ENCODE measurements at places on chromosomes 12 and 14. TPM values are rescaled to one million over a fixed set of nuclear protein-coding genes. Genes with fewer than 3 reads are reported as not detected.

DNA sequence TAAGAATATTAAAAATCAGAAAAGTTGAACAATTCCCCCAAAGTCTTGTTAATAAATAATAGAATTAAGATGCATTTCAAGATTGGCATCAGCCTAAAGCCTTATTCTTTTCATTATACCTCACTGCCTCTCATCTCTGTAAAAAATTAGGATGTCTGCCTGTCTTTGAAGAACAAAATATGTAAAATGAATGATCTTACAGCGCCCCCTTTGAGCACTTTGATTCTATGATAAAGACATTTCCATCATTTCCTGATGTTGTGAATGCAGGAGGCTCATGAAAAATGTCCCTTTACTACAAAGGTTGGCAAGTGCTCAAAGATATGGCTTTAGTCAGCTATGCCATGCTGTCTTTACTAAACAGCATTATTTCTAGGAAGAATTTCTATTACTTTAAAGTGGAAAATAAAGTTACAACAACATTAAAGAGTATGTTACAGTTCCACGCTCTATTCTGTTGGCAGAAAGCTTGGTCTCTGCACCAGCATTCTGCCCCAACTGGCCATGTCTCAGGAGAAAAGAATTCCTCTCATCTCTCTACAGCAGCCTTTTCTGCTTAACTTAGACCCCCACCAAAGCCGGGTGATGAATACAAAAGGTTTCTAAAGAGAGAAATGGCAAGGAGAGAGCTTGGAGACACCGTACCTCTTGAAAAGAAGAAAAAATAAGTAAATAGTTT, 95.1 kb downstream of the LLPH start:
- H3K36me3 ChIP-seq: no peaks in the 10 kb centered on the region
- DNase-seq: no peak

DNA sequence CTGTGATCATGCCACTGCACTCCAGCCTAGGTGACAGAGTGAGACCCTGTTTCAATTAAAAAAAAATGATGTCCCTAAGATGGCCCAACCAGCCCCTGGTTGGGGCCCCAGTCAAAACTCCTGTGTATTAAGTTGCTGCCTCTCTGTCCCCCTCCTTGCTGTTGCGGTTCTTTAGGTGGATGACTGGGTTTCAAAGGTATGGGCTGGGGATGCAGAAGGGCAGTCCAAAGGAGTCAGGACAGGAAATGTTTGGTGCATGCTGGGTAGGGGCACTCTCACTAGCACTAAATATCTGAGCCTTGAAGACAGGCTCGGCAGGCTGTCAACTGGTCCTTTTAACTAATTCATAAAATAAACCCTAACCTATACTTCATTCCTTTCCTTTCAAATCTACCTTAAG, 12.0 kb upstream of the PIP4K2C start:
- H3K4me3 ChIP-seq: no peak overlapping the region
- no peak for DNase-seq
- H3K27ac ChIP-seq: no peak overlapping the region
- H3K4me1 ChIP-seq: no peaks in the 10 kb centered on the region

GRCh38 chr14:65151609-65151956, 49.3 kb upstream of the MAX start:
- no peak overlapping the region for H3K27ac ChIP-seq
- no peaks in the 10 kb centered on the region for H3K4me1 ChIP-seq
- no peak for DNase-seq
- H3K27me3 ChIP-seq: no peaks in the 10 kb centered on the region

DNA sequence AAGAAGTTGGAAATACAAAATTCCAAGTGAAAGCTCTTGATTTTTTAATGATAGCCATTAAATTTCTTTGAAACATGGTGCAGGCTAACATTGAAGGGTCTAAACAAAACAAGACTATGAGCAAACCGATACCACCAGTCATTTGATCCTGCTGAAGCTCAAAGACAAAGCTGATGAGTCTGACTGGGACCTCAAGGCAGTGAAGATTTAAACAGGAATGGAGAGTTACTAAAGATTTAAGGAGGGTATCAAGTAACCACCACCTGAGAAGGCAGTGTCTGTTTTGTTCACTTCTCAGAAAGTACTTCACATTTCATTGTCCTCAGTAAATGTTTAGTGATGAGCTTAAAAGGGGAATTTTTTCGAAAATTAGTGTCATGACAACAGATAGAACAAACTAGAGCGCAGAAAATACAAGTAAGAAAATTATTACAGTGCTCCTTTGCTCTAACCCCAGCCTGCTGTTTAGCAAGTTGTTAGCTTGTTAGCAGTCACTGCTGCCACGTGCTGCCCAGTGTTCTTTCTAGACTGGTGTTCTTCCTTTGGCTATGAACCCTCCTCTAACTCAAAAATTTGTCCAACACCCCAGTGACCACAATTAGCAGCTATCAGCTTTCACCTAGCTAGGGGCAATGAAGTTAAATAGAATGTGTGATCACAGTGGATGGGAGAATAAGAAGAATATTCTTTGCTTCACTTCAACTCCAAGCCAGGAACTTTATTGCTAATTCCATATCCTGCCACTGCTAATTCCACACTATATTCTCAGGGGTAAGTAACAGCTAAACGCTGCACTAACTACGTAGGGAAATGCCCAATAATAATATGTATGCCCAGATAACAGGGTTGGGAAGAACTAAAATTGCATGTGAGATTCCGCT, 41.1 kb downstream of the YAF2 start:
- no peak overlapping the region for H3K4me3 ChIP-seq
- H3K4me1 ChIP-seq: no peaks in the 10 kb centered on the region
- DNase-seq: no peak
- H3K36me3 ChIP-seq: no peaks in the 10 kb centered on the region
- no peak overlapping the region for H3K27ac ChIP-seq

DNA sequence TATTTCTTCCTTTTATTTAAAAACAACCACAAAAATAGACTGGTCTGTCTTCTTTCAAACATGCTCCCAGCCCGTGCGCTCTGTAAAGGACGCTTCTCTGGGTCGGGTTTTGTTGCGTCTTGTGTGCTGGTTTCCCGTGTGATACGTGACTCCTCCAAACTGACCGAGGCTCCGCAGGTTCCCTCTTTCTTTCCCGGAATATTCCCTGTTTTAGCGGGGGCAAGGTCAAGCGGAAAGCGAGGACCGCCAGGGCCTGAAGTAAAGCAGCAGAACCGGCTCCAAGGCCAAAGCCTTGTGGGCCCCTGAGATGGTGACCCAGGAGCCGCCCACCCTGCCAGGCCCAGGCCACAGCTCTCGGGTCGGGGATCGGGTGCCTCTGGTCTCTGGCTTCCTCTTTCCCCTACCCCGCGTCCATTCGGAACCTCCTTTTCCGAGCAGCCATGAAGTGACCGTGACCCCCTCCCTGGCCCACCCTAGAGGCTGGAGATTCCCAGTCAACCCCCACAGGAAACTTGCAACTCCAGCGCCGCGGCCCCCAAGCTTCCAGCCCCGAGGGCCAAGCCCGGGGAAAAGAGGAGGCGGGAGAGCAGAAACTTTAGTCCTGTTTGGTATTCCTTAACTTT, 885 bp upstream of the HOXC10 start:
- H3K36me3 ChIP-seq: no peaks in the 10 kb centered on the region
- DNase-seq: no peak
- no peak overlapping the region for H3K27ac ChIP-seq
- peaks cover 99% of the 10 kb centered on the region for H3K27me3 ChIP-seq

GRCh38 chr14:81018684-81019083, 63.3 kb downstream of the TSHR start:
- no peak overlapping the region for H3K4me3 ChIP-seq
- H3K27me3 ChIP-seq: no peaks in the 10 kb centered on the region
- no peak for DNase-seq
- no peaks in the 10 kb centered on the region for H3K36me3 ChIP-seq

DNA sequence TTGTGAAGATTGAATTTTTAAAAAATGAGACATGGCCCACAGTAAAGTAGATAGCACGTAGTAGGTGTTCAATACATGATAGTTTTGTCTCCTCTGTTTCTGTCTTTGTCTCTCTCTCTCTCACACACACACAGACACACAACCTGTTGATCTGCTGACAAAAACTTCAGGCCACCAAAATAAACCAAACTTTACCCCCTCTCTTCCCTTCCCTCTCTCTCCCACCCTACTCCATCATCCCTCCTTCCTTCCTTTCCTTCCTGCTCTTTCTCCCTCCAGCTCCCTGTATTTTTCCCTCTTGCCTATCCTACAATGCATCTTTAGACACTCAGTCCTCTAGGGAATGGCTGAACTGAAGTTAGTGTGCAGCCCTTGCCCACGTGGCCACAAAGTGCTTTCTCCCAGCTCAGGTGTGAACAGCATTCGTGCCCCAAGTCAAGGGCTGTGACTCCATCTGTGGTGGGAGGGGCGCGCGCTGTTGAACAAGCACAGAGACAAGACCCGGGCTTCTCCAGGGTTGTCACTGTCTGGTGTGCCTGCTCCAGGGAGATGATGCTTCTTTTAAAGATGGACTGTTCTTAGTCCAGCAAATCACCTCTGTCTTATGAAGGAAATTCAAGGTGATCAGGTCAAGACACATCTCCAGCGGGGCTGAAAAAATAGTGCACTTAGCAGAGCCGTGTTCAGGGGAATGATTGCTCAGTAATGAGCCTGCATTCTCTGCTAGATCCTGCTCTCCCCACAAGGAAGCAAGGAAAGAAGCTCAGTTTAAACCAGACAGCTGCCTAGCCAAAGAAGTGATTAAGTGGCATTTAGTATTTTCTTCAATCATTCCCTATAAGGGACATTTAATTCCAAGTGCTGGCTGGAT, 75.3 kb downstream of the WSCD2 start:
- DNase-seq: no peak
- H3K36me3 ChIP-seq: no peaks in the 10 kb centered on the region
- no peaks in the 10 kb centered on the region for H3K4me1 ChIP-seq
- H3K4me3 ChIP-seq: no peak overlapping the region

DNA sequence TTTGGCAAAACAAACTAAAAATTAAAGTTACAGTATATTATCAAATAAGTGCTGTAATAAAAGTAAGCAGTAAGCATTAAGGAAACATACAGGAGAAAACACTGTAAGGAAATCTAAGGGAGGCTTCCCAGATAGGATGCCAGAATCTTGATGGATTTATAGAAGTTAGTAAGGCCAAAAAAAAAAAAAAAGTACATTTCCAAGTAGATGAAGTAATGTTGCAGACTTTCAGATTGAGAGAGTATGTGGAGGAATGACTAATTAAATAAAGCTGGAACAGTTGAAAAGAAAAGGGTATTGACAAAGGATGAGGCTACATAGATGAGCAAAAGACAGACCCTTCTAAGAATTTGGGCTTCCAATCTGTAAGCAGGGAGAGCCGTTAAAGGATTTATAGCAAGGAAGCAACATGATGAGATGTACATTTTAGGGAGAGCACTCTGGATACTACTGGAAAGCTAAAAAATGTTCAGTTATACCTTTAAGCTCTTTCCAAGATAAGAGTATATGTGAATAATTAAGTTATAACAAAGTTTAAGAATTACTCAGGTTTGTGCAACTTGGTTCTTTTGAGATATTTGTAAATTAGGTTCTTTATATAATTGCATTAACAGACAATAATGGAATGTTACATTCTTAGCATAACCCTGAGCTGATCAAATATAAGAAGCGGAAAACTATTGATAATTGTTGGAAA, 87.5 kb upstream of the MON2 start:
- H3K36me3 ChIP-seq: no peaks in the 10 kb centered on the region
- peaks cover 10% of the 10 kb centered on the region for H3K4me1 ChIP-seq
- no peak overlapping the region for H3K4me3 ChIP-seq
- no peaks in the 10 kb centered on the region for H3K27me3 ChIP-seq
- DNase-seq: no peak

DNA sequence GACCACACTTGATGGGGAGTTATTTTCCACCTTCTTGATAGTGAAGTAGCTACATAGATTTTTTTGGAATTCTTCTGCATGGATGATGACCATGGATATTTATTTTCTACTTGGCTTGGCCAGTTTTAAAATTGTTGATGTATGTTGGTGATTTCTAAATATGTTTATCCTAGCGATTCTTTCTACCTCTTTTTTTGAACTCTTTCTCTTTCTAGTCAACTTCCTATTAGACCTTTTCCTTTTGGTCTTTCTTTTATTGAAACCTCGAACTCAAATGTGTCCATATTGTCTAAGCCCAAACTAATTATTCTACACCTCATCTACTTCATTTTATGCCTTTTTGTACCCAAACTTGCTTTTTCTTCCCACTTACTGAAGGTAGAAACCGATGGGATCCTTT, 37.0 kb downstream of the CCDC91 start:
- H3K27ac ChIP-seq: no peak overlapping the region
- no peaks in the 10 kb centered on the region for H3K27me3 ChIP-seq
- DNase-seq: no peak
- no peaks in the 10 kb centered on the region for H3K36me3 ChIP-seq
- H3K4me1 ChIP-seq: no peaks in the 10 kb centered on the region
- no peak overlapping the region for H3K4me3 ChIP-seq

GRCh38 chr12:2455410-2455809, 339.4 kb upstream of the FKBP4 start:
- H3K27ac ChIP-seq: no peak overlapping the region
- H3K27me3 ChIP-seq: no peaks in the 10 kb centered on the region
- peak; percentile 29 for DNase-seq
- no peak overlapping the region for H3K4me3 ChIP-seq
- H3K4me1 ChIP-seq: no peaks in the 10 kb centered on the region

DNA sequence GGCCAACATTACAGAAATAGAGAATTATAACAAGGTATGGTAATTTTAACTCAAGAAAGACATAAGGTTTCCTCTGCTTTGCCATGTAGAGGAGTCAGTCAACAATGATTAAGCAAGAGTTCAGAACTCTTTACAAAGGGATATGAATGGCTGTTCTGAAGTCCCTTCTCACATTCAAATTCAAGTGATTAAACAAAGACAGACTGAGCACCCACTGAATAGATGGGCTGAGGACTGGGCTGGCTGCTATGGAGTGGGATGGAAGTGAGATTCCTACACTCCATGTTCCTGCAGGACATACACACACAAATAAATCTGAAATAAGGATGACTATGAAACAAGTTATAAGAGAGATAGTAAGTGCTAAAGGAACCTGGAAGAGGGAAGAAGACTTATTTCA, 199.0 kb upstream of the GRIP1 start:
- DNase-seq: no peak
- H3K4me1 ChIP-seq: no peaks in the 10 kb centered on the region
- H3K27me3 ChIP-seq: no peaks in the 10 kb centered on the region
- no peak overlapping the region for H3K4me3 ChIP-seq
- no peak overlapping the region for H3K27ac ChIP-seq

The MYH6 gene
- not detected for total RNA-seq

The KLRC2 gene
- total RNA-seq: not detected

The REM2 gene
- total RNA-seq: 0.71 TPM

The NFATC4 gene
- 58.1 TPM for total RNA-seq

The KRT6B gene
- total RNA-seq: not detected

The GPR135 gene
- total RNA-seq: 12.7 TPM

The FAM234B gene
- total RNA-seq: 4.8 TPM

The BATF gene
- 2.3 TPM for total RNA-seq

Data from sigmoid colon (tissue), 7 donors.